Esophagus squamous epithelium (tissue), 5 donors: ENCODE measurements at places on chromosomes 4 and X. TPM values are rescaled to one million over a fixed set of nuclear protein-coding genes. Genes with fewer than 3 reads are reported as not detected.

- peaks cover 27% of the 10 kb centered on the region for H3K4me1 ChIP-seq
- no peak for DNase-seq
- no peaks in the 10 kb centered on the region for H3K36me3 ChIP-seq
- no peaks in the 10 kb centered on the region for H3K27me3 ChIP-seq
These were observed 6.2 kb downstream of the SH3TC1 start for GRCh38 chr4:8205241-8205707.

GRCh38 chr4:31084806-31085416 is 364.7 kb downstream of the PCDH7 start:
- no peaks in the 10 kb centered on the region for H3K27me3 ChIP-seq
- no peak overlapping the region for H3K27ac ChIP-seq
- H3K4me3 ChIP-seq: no peak overlapping the region

The PROM1 gene
- total RNA-seq: 6.7 TPM

GRCh38 chr4:169311643-169312365 is 41.0 kb upstream of the SH3RF1 start:
- no peaks in the 10 kb centered on the region for H3K27me3 ChIP-seq
- no peak overlapping the region for H3K4me3 ChIP-seq
- peaks cover 11% of the 10 kb centered on the region for H3K4me1 ChIP-seq
- H3K27ac ChIP-seq: no peak overlapping the region

The CXCL5 gene
- total RNA-seq: not detected

DNA sequence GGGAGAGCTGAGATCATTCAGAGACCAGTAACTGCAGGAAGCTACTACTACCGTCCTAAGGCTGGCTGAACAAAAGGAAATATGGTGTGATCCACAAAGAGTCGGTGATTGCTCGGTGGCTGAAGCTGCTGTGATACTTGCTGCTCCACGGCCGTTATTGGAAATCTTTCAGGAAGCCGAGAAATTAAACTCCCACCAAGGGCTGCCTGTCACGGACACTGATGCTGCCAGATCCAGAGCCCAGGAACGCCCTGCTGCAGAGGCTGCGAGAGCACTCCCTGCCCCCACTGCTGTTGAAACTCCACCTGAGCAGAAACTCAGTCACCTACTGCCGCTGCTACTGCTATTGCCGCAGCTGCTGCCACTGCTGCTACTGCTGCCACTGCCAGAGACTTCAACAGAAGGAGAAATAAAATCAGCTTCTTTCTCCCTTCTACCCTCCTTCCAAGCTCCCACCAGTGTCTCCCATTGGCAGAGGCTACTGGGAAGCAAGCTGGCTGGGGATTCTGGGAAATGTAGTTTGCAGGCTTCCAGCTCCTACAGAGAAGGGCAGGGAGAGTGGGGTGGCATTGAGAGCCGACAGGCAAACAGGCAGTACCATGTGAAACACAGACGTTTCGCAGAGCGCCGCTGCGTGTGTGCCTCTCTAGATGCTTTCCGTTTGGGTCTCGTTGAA is 126.0 kb upstream of the ENPP6 start:
- DNase-seq: peak; percentile 25
- H3K27ac ChIP-seq: peak overlapping the region; percentile 74
- H3K36me3 ChIP-seq: no peaks in the 10 kb centered on the region
- peak overlapping the region; percentile 54 for H3K4me3 ChIP-seq
- H3K4me1 ChIP-seq: peaks cover 32% of the 10 kb centered on the region

DNA sequence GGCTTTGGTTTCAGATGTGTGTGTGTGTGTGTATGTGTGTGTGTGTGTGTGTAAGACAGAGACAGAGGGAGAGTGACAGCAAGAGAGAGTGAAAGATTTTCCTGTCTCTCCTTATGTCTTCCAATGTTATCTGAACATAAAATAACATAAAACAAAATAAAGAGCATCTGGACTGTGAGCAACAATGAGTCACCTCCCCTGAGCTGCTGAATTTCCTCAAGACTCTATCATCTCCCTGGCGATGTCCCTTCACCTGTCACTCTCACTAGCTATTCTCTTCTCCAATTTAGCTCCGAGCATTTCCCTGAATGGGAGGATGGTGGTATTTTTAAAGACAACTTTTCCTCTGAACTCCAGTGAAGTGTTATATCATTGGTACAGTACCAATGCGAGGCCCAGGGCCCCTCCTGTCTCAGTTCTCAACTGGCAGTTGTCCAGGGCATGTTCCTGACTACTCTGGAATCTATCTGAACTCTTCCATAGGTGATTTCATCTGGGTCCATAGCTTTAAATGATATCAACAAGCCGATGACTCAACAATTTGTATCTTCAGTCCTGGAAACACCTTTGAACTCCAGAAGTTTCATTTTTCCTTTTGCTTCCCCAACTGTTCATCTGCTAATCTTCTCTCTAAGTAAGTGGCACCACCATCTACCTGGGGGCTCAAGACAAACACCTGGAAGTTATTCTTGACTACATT is 195.0 kb upstream of the CLNK start:
- no peaks in the 10 kb centered on the region for H3K4me1 ChIP-seq
- no peak overlapping the region for H3K27ac ChIP-seq
- H3K4me3 ChIP-seq: no peak overlapping the region
- no peak for DNase-seq

DNA sequence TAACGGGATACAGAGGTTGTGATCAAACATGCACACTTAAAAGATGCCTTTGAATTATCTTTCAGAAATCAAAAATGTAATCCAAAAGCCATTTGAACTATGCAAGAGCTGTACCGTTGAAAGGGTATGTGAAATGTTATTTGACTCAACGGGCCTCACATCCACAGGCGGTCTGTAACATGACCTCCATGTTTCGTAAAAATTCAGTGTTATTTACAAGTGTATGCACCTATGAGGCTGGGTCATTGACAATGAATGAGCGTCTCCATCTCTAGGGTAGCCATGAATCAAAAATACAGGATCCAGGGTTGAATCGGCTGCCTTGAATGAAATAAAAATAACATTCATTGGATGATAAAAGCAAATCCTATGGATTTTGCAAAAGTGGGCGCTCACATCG is 100.1 kb downstream of the CRLF2 start:
- no peak for DNase-seq
- no peak overlapping the region for H3K4me3 ChIP-seq
- no peaks in the 10 kb centered on the region for H3K36me3 ChIP-seq
- H3K27ac ChIP-seq: no peak overlapping the region

DNA sequence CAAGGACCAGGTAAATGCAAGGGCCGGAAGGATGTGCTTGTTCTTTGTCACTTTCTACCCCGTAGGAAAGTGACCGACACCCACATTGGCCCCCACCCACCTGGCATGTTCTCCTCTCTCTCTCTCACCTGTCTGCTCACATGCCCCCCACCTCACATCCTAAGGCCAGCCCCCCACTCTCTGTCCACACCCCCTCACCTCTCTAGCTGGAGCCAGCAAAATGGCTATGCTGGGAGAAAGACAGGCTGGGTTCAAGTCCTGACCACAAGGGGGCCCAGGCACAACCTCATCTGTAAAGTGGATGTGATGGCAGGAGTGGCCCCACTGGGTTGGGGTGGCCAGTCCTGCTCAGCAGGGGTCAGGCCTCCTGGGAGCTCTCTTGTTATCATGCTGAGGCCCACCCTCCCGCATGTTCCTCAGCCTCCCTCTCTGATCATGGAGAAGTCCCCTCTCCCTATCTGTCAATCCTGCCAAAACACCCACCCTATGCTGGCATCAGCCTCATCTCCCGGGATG is 1.7 kb upstream of the PPP2R2C start:
- no peak overlapping the region for H3K27ac ChIP-seq
- DNase-seq: no peak
- peaks cover 13% of the 10 kb centered on the region for H3K4me1 ChIP-seq
- H3K4me3 ChIP-seq: no peak overlapping the region
- peaks cover 86% of the 10 kb centered on the region for H3K27me3 ChIP-seq

DNA sequence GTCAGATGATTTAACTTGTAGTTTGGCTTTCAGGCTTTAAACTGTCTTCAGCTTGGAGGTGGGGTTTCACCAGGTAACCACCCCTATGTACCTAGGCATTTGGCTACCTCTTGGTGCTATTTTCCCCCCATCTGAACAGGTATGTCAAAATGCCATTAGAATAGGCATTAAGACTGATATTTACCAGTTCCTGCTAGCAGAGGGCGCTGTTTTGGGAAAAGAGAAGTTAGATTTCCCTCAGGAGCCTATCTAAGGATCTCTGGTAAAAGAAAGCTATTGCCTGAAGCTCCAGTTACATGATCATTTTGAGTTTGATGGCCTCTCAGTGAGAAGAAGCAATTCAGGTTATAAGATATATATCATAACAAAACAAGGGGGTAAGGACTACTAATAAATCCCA is 879.1 kb downstream of the SH3BGRL start:
- no peak overlapping the region for H3K27ac ChIP-seq
- no peaks in the 10 kb centered on the region for H3K27me3 ChIP-seq
- H3K4me3 ChIP-seq: no peak overlapping the region
- H3K36me3 ChIP-seq: no peaks in the 10 kb centered on the region
- no peaks in the 10 kb centered on the region for H3K4me1 ChIP-seq

The LONRF3 gene
- 4.8 TPM for total RNA-seq

GRCh38 chr4:88605736-88606135 is 13.5 kb downstream of the HERC3 start:
- no peak overlapping the region for H3K4me3 ChIP-seq
- no peak overlapping the region for H3K27ac ChIP-seq
- peaks cover 56% of the 10 kb centered on the region for H3K4me1 ChIP-seq
- H3K36me3 ChIP-seq: peaks cover 8% of the 10 kb centered on the region
- DNase-seq: no peak

The SLC26A1 gene
- total RNA-seq: not detected

DNA sequence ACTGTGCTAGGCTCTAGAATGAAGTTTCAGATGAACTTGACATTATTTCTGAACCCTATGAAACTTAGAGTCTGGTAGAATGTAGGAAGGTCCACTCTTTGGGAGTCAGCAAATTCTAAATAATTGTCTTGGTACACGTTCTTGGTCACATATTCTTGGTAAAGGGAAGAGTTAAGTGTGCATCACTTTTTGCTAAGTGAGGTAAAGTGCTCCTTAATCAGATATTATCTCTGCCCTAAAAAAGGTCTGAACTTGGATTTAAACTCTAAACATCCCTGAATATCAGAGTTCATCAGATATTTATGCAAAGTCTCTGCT is 7.2 kb downstream of the OCIAD2 start:
- DNase-seq: no peak
- H3K4me3 ChIP-seq: no peak overlapping the region

DNA sequence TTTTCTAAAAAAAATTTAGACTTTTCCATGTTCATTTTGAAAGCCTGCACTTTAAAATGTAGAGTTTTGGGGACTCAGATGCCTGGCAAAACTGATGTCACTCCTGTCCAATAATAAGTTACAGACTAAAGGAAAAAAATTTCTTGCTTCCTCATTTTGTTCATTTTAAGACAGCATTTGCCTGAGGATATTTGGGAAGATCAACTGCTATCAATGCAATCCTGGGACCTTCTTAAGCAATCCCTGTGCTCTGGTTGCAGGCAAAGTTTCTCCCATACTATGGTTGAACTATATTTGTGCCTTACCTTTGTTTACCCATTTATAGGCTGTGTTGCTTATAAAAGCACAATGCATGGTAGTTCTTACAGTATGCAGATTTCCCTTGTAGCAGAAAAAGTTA is 280.4 kb downstream of the CFAP47 start:
- H3K4me3 ChIP-seq: no peak overlapping the region
- no peak overlapping the region for H3K27ac ChIP-seq
- H3K27me3 ChIP-seq: no peaks in the 10 kb centered on the region
- DNase-seq: no peak
- H3K36me3 ChIP-seq: no peaks in the 10 kb centered on the region
- peaks cover 5% of the 10 kb centered on the region for H3K4me1 ChIP-seq

- H3K36me3 ChIP-seq: no peaks in the 10 kb centered on the region
- no peaks in the 10 kb centered on the region for H3K27me3 ChIP-seq
- no peak overlapping the region for H3K27ac ChIP-seq
- DNase-seq: no peak
- H3K4me1 ChIP-seq: no peaks in the 10 kb centered on the region
These were observed 21.1 kb downstream of the TEC start for GRCh38 chr4:48248559-48248953.

The GPRASP3 gene
- 3.8 TPM for total RNA-seq

GRCh38 chrX:97587171-97587570 is 703.5 kb downstream of the RPA4 start:
- no peak overlapping the region for H3K27ac ChIP-seq
- H3K4me1 ChIP-seq: no peaks in the 10 kb centered on the region
- H3K36me3 ChIP-seq: no peaks in the 10 kb centered on the region
- no peak for DNase-seq
- H3K27me3 ChIP-seq: no peaks in the 10 kb centered on the region

DNA sequence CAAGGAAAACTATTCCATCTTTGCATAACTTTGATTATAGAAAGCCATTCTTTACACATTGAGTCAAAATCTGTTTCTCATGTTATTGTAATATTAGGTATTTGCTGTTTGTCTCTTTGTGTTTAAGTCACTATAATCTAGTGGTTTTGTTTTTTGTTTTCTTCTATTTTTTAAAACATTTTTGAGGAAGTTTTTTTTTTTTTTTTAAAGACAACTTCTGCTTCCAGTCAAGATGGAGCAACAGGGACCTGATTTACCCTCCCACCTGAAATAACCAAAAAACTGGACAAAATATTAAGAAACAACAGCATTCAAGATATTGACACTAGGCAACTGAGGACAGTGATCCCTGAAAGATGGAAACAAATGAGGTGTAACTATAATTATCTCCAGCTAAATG is 18.4 kb upstream of the NSUN7 start:
- DNase-seq: no peak
- peak overlapping the region; percentile 23 for H3K27ac ChIP-seq
- no peaks in the 10 kb centered on the region for H3K27me3 ChIP-seq
- no peak overlapping the region for H3K4me3 ChIP-seq
- H3K36me3 ChIP-seq: no peaks in the 10 kb centered on the region
- no peaks in the 10 kb centered on the region for H3K4me1 ChIP-seq

DNA sequence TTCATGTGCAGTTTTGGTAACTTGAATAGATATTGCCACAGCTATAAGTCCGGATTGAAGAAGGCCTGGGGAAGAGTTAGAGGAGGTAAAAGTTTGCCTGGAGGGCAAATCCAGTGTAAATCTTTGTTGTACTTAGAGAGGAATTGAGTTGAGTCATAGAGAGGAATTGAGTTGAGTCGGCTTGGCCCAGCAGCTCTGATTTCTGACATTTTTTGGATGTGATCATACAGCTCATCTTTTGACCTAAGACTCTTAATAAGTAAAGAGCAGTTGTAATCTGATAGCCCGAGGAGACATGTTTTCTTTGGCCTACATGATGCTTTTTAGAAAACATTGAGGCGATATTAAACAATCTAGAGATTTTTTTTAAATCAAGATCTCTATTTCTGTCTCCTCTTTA is 3.9 kb downstream of the KIT start:
- H3K36me3 ChIP-seq: no peaks in the 10 kb centered on the region
- DNase-seq: no peak
- H3K4me3 ChIP-seq: no peak overlapping the region
- peaks cover 24% of the 10 kb centered on the region for H3K4me1 ChIP-seq
- no peaks in the 10 kb centered on the region for H3K27me3 ChIP-seq

The PABPC5 gene
- not detected for total RNA-seq

DNA sequence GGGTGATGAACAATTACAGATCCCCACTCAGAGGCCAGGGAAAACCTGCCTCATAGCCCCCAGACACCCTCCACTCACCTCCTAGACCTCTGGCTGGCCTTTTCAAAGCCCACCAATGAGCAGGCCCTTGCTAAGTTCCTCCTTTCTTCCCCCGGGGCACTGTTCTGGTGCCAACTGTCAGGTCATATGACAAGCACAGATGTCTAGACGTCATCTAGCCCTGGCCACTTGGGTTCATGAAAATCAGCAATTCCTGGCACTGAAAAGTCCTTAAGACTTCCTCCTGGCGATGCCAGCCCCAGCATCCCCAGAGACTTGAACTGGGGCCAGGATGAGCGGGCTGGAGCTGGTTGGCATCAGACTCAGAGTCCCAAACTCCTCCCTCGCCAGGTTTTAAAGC is 115.6 kb upstream of the NALF2 start:
- no peaks in the 10 kb centered on the region for H3K36me3 ChIP-seq
- no peak overlapping the region for H3K27ac ChIP-seq
- no peak overlapping the region for H3K4me3 ChIP-seq
- DNase-seq: no peak
